ENCODE measurements at places on chromosomes 16 and 17. TPM values are rescaled to one million over a fixed set of nuclear protein-coding genes. Genes with fewer than 3 reads are reported as not detected.

The HGS gene
- total RNA-seq: 167 TPM

The SOX15 gene
- not detected for total RNA-seq

The PRSS53 gene
- 7.0 TPM for total RNA-seq

The CAMTA2 gene
- 32.3 TPM for total RNA-seq

The OSGIN1 gene
- 15.6 TPM for total RNA-seq

The HS3ST3B1 gene
- 0.80 TPM for total RNA-seq

The UNC119 gene
- total RNA-seq: 14.6 TPM

The ZFHX3 gene
- total RNA-seq: 13.6 TPM

The SSTR5 gene
- not detected for total RNA-seq

The KRT15 gene
- total RNA-seq: 86.8 TPM

The PRKCB gene
- not detected for total RNA-seq

The SNAI3 gene
- 0.34 TPM for total RNA-seq

The SOX8 gene
- 0.92 TPM for total RNA-seq

- no peak for DNase-seq
Observed at GRCh38 chr16:11556214-11556819, 30.4 kb downstream of the LITAF start.

DNA sequence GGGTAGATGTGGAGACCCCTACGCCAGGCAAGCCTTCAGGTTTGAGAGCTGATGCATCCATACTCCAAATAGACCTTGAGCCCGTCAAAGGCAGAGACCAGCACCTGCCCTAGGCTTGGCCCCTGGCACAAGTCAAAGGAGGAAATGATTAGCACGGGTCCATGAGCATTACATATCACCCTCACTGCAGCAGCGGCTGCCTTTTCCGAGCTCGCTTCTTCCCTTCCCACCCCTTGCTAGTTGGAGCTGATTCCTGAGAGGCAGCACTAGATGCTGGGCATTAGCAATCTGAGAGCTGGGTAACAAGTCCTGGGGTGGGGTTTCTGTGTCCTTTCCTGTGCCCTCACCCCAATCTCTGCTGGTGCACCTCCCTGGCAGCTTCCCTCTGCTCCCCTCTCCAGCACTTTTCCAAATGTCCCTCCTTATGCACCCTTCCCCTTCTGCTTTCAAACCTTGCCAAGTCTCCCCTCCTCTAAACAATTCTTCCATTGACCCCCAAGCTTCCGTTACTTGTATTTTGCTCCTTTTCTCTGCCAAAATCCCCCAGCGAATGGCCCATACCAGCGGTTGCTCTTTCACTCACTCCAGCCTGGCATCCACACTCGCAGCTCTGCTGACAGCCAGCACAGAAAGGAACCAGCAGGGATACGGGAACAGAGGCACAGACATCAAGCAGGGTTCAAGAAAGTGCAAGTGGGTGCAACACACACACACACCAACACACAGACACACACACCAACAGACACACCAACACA, 3.0 kb downstream of the CDRT4 start:
- DNase-seq: no peak

- DNase-seq: no peak
Observed at GRCh38 chr17:32103476-32104113, 38.7 kb upstream of the RHOT1 start.

- DNase-seq: no peak
Observed at GRCh38 chr17:1162116-1162855, 17.5 kb downstream of the ABR start.

DNA sequence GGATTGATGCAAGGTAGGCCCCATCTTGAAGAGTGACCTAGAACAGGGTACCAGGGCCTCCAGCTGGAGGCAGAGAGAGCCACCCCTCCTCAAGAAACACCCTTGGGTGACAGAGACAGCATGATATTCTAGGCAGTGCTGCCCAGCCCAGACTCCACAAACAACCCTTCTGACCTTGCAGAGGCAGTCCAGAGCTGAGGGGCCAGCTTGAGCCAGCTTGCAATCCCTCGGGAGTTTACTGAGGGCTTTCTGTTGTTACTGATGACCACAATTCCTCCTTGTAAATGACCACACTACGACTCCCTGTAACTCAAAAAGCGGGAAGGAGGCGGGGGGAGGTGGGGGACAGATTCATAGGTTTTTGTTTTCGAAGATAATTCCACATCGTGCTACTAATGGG, 18.6 kb upstream of the MNT start:
- DNase-seq: no peak

GRCh38 chr17:72004611-72005331, 116.0 kb upstream of the SOX9 start:
- DNase-seq: no peak

GRCh38 chr16:77877712-77878347, 89.5 kb downstream of the VAT1L start:
- DNase-seq: no peak

DNA sequence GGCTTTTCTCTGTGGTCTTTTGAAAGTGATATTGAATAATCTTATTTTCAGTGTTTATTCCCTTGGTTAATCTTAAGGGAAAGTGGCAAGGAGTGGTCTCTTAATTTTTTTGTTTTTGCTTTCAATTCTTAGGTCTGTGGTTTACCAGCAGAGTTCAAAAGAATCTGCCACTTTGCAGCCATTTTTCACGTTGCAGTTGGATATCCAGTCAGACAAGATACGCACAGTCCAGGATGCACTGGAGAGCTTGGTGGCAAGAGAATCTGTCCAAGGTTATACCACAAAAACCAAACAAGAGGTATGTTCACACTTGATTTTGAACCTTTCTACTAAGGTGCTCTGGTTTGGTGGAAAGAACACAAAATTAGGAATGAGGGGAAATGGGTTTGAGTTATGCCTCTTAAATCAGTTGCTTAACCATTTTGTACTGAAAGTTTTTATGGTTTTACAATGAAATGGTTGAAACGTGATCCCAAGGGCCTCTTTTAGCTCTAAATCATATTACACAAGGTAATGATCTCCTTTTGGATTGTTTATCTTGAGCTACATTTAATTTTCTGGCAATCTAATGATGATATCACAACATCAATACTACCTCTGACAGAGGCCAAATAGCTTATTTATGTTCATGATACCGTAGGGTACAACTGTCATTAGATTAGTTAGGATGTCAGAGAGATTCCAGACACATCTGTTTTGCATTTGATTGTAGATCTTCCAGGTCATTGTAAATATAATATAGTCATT, 51.6 kb upstream of the CRISPLD2 start:
- DNase-seq: no peak

- DNase-seq: no peak
Observed at GRCh38 chr16:65833171-65833871, 533.2 kb upstream of the CDH5 start.

DNA sequence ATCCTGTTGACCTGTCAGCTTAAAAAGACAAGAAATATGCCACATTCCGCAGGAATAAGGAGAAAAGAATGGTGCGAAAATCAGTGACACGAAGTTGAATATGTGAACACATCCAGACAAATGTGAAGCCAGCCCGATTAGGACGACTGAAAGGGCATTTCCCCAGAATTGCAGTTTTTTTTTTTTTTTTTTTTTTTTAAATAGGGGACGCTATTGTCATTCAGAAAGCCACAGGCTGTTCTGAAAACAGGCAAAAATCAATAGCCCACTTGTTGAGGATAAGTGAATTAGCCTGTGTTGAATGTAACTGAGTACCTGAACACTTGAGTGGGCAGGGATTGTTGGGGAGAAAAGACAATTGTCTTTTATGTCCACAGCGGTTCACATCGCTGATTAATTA, 507.1 kb downstream of the WWOX start:
- no peak for DNase-seq

GRCh38 chr17:22511431-22511830, 819.1 kb downstream of the KCNJ18 start:
- DNase-seq: no peak

DNA sequence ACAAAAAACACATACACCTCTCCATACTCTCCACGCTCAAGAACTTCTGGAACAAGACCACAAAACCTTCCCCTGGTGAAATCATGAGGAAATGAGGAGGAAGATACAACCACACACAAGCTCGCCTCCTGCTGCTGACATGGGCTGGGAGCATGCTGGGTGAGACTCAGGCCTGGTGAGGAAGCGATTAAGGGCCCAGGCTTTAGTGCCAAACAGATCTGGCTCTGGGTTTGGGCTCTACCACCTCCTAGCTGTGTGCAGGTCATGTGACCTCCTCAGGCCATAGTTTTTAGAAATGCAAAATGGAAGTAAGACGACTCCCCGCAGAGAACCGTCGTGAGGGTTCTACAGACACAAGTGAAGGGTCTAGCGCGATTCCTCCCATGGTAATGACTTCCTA, 41.3 kb downstream of the VAC14 start:
- DNase-seq: no peak

DNA sequence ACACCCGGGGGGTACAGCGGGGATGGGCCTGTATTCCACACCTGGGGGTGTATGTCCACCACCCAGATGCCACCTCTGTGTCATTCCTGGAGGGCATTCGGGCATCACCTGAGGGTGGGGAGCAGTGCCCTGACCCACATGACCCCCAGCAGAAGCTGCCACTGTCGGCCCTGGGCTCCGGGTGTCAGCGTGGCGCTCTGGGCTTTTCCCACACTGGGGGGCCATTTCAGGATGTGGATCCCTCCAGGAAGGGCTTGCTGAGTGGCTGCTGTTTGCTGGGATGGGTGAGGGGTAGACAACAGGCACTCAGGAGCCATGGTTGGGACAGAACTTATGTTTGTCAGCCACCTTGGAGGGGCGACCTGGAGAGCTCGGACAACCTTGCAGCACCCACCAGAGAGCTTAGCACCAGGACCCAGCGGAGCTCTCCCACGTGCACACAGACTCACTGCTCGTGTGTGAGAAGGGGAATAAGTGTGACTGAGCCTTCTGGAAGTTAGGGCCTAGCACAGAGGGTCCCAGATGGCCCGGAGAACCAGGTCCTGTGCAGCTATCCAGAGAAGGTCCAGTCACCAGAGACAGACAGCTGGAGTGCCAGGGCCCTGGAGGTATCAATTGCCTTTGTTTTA, 102.7 kb downstream of the METRNL start:
- no peak for DNase-seq

DNA sequence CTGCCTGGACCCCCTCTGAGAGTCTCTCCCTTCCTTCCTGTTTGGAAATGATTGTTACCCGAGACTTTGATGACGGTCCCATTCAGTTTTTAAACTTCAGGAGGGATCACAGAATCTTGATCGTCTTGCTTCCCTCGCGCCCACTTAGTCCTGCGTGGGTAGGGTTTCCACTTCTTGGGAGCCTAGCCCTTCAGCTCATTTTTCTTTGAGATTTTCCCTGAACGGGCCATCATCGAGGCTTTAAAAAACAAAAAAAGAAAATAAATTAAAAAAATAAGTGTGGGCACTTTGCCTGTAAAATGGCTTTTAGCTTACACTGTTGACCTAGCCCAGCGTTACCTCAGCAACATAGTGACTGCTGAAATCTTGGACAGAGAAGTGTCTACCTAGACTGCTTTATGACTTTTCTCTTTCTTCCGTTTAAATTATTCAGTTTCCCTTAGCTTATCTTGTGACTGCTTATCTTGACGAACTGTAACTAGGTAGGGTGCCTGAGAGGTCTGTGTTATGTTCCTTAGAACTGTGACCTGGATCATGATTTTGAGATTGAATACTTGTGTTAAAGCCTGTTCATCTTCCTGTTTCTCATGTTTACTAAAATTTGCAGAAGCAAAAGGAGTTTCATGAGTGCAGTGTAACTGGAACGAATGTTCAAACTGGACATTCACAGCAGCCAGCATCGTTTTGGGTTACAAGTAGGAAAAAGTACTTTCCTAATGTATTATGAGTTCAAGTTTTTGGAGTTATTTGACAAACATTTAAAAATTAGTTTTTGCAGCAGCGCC, 874 bp downstream of the WWP2 start:
- no peak for DNase-seq

GRCh38 chr16:4698321-4699045, 5.1 kb downstream of the NUDT16L1 start:
- no peak for DNase-seq

- DNase-seq: no peak
Observed at GRCh38 chr16:50302472-50303005, 36.2 kb downstream of the ADCY7 start.

DNA sequence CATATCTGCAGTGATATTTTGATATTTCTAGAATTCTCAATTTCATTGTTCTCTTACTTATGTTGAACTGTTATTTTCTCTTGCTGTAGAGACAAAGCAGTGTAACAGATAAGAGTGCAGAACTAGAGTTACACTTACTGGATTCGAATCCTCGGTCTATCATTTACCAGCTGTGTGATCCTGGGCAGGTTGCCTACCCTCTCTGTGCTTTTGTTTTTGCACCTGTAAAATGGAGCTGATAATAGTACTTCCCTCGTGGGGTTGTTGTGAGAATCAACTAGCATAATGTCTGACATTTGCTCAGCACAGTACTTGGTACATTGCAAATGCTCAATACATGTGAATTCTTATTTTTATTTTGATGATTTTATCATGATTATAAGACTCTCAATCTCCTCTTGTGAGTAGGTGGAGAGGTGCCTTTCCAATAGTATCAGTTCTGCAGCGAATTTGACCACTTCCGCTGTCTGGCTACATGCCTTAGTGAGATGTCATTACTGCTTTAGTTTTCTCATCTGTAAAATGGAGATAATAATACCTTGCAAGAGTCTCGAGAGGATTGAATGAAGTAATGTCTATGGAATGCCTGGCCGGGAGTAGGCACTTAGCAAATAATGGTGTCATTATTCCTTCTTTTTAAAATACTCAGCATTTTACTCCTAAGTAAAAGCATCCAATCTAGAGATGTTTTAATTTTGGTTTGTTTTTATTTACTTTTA, 312.2 kb upstream of the MAF start:
- no peak for DNase-seq

- DNase-seq: no peak
Observed at GRCh38 chr16:63995025-63995424, 1126.8 kb downstream of the CDH11 start.

DNA sequence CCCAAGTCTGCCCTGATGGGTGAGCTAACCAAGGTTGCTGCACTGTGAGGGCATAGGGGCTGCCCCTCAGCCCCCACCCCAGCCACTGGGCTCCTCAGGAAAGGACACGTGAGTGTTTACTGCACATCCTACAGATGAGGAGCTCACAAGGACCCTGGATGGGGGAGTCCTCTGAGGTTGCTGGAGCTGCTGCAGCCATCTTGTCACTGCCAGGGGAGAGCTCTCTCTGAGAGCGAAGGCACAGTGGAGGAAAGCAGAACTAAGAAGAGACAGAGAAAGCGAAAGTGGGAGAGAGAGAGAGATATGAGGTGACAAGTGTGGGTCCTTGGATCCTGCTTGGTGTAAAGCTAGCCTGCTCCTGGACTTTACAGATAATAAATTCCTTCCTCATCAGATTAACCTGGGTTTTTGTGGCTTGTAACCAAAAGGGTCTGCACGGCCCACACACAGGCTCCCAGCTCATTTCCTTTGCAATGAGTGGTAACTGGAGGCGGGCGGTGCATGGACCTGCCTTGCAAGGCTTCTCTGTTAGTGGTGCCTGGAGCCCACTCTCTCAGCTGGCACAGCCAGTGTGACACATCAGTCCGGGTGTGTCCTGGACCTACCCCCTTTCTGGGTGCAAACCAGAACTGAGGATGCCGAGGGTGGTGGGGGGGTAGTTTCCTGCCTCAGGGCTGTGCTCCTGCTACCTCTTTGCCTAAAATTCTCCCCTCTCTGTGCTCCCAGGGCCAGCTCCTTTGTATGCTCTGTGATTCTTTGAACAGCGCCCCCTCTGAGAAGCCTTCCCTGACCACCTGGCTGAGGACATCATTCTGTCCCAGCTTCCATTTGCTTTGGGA, 14.2 kb downstream of the SNX20 start:
- no peak for DNase-seq

GRCh38 chr17:78226055-78226758, 5.2 kb upstream of the TMEM235 start:
- DNase-seq: no peak
